ENCODE measurements at places on chromosomes 3 and 15.
A peak's percentile ranks its signal among the peaks of the same experiment; 100 is the strongest.

DNA sequence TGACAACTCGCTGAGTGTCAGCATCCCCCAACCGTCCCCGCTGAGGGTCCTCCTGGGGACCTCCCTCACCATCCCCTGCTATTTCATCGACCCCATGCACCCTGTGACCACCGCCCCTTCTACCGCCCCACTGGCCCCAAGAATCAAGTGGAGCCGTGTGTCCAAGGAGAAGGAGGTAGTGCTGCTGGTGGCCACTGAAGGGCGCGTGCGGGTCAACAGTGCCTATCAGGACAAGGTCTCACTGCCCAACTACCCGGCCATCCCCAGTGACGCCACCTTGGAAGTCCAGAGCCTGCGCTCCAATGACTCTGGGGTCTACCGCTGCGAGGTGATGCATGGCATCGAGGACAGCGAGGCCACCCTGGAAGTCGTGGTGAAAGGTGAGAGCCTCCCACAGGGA lies 35.4 kb downstream of the ACAN start:
- no peak for DNase-seq

GRCh38 chr15:63595688-63596087 lies 1.5 kb upstream of the FBXL22 start:
- DNase-seq, result no peak

DNA sequence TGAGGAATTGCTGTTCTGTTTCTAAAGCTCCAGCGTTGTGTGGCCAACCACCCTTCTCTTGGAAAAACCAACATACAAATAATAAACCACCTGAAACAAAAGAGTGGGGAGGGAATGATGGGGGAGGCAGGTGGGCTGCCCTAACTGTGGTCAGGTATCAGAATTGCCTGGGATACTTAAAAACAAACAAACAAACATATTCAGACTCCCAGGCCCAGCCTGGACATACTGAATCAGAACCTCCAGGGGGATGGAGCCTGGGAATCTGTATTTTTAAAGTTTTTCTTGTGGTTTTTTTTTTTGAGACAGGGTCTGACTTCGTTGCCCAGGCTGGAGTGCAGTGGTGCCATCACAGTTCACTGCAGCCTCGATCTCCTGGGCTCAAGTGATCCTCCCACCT lies 4.4 kb downstream of the SLC6A6 start:
- no peak for DNase-seq

DNA sequence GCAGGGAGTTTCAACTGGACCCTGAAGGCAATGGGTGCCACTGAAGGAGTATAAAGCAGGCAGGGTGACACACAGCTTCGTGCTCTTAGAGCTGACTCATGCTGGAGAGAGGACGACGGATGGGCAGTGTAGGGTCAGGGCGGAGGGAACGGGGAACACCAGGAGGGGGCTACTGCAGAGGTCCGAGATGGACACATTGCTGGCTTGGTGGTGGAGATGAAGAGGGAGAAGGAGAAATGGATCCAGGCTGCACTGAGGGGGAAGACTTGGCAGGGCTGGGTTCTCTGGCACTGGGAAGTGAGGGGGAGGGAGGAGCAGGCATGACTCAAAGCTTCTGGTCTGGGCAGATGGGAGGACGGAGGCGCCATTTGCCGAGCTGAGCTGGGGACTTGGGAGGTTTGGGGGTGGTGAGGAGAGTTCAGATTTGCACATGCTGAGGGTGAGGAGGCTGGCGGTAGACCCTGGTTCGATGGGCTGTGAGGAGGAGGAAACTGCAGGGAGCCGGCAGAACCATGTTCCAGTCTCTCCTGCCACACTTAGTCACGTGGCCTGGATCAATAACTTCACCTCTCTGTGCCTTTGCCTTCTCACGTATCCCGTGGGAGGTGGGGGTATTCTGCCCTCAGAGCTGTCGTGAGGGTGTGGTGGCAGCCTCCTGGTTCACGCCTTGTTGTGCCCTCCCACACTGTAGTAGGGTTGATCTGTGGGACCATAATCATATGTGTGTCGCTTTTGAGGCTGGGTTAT lies 4.6 kb upstream of the KCTD6 start:
- peak; percentile 55 for DNase-seq

- peak; percentile 47 for DNase-seq
Observed at GRCh38 chr15:69489073-69489571, 36.5 kb downstream of the RPLP1 start.

- no peak for DNase-seq
Observed at GRCh38 chr3:159781867-159782266, 206.8 kb upstream of the IL12A start.

- DNase-seq, result no peak
Observed at GRCh38 chr3:50155891-50156290, 767 bp downstream of the SEMA3F start.

DNA sequence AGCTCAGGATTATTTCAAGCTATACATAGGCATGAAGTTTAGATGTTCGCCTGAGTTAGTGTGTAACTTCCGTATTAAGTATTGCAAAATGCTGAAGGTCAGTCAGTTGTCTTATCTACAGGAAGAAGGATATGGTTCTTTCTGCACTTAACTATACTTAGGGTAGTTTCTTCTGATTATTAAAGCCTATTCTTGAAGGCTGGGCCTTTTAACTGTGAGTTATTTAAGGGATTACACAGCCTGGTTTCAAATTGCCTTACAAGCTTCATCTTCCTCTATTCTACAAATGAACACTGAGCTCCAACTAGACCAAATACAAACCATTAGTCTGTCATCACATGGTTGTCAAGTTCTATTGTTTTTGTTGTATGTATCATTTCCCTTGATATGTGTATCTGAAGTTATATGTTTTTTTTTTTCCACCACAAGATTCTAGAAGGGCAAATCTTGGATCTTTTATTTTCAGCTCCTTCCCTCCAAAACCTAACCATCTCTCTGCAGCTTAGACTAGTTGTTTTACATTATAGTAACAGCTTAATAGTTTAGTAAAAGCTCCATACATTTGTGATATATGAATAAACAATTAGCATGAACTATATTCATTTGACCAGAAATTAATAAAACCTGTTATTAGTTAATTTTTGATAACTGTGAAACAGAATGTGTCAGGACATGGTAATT lies 272.9 kb upstream of the KCNMB2 start:
- DNase-seq, result peak; percentile 8

GRCh38 chr3:53579636-53580035 lies 85.2 kb downstream of the CACNA1D start:
- DNase-seq, result no peak

GRCh38 chr3:18349197-18349798 lies 75.8 kb downstream of the SATB1 start:
- DNase-seq, result no peak

DNA sequence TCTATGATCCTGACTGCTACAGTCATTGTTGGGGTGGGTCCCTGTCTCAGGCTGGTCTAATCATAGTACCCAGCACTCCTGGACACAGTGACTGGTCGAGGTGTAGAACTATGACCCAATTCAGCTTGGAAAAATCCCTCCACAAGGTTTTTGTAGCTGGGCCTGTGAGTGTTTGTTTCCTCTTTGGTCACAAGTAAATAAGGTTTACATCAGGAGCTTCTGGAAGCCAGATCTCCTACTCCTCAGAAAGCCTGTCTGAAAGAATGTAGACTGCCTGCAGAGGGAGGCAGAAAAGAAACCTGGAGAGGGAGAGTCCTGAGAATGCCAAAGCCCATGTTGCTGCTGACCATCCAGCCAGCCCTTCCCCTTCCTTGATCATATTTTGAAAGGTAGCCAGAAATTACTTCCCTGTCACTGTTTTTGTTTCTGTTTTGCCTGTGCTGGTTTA lies 123.2 kb downstream of the RAP2B start:
- DNase-seq, result peak; percentile 69

- DNase-seq, result no peak
Observed at GRCh38 chr15:64732156-64732860, 43.1 kb downstream of the RBPMS2 start.

DNA sequence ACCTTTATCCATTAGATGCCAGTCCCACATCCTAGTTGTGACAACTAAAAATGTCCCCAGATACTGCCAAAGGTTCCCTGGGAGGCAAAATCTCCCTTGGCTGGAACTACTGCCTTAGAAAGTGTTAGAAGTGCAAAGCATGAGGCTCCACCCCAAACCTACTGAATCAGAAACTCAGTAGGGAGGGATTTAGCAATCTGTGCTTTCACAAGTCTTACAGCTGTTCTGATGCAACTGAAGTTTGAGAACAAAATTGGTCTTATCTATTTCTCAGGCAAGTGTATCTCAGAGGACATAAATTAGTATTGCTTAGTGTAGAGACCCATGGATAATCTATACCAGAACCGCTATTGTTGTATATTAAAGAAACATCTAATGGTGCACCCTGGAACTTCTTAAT lies 70.2 kb downstream of the CLDN1 start:
- DNase-seq, result peak; percentile 97

DNA sequence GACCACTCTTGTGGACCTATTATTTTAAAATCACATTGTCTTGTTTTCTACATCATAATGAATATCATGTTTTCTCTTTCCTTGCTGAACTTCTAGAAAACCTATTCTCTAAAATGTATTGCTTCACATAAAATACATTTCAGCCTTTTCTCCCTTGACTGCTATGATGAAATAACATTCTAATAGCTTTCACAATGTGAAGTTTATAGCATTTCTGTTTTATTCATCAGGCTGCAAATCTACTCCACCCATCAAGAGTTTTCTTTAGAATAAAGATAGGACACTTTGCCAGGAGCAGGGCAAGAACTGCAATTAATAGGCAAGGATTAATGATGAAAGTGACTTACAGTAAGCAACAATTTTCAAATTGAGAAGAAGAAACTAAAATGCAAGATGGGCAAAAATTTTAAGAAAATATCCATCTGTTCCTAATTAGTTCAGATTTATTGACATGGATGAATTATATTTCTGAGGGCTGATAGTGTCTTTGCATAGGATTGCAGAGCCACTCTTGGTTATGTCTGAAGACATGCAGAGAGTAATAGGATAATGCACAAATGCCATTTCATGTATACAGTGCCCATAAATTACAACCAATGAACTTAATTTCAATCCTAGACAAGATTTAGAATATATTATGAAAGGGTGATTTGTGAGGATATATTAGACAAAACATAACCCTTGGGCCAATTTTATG lies 21.7 kb downstream of the LEKR1 start:
- no peak for DNase-seq

DNA sequence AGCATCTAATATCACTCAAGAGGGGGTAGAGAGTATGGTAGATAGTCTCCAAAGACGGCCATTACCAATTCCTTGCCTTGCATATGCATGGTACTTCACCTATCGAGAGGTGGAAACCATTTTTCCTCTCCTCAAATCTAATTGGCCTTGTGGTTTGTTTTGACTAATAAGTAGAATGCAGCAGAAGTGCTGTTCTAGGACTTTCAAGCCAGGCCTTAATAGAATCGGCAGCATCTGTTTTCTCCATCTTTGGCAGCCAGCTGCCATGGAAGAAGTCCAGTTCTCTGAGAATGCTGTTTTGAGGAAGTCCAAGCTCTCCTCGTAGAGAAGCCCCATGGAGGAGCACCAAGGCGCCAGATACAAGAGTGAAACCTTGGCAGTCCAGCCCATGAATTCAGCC lies 59.1 kb upstream of the RASGRP1 start:
- no peak for DNase-seq

- DNase-seq, result no peak
Observed at GRCh38 chr3:31707286-31707685, 174.6 kb downstream of the STT3B start.

- peak; percentile 5 for DNase-seq
Observed at GRCh38 chr3:111035316-111035715, 36.3 kb upstream of the NECTIN3 start.
